ENCODE measurements at places on chromosomes 5 and 9.
A peak's percentile ranks its signal among the peaks of the same experiment; 100 is the strongest.

DNA sequence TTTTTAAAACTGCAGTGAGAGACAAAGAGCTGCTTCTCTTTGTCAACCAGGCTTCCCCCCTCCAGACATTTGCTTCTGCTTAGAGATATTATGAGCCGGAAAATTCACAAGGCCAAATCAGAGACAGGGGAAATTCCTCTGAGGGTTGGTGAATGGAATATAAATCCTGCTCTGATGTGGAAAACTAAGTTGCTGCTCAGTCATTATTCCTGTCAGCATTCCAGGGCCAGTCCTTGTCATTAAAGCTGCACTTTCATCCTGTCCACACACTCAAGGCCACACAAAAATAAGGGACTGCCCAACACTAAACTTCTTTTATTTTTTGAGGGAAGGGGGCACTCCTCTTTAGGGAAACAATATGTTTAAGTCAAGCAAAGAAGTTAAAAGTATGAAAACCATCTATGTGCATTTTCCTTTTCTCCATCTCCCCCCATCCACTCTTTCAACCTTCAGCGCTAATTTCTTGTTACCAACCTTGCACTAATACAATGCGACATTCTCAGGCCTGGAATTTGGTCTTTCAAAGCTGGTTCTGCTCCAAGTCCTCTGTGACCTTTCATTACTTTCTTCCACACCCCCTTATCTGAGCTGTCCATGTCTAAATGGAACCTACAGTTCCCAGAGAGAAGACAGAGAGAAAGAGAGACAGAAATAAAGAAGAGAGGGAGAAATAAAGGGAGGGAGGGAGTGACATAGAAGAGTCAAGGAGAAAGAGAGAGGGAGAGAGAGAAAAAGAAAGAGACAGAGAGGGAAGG is 118.9 kb upstream of the S1PR3 start:
- DNase-seq = no peak

DNA sequence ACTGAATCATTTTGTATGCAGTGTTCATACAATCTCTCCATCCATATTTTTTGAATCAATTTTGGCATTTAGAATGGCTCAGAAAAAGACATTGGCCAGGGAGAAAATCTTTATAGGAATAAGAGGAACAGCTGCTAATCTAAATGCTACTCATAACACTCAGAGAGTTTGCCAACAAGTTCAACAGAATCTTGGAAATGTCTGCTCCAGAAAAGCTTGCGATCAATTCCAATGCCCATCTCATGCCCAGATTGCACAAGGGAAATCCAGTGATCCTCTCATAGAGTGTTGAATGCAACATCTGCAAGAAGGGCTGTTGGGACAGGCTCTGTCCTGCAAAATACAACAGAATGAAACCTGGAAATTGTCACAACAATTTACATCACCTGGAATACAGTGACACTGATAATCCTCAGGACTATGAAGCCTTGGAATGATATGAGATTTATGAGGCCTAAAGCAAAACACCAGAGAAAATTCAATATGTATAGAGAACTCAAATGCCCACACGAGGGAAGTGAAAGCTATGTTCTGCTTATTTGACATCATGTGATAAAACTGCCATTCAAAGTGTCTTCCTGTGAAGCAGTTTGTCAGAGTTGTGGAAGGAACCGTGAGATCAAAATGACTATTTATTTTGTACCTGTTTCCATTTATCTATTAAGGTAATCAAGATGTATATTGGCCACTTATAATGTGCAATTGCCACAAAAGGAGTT is 190.1 kb downstream of the PARP8 start:
- no peak for DNase-seq

DNA sequence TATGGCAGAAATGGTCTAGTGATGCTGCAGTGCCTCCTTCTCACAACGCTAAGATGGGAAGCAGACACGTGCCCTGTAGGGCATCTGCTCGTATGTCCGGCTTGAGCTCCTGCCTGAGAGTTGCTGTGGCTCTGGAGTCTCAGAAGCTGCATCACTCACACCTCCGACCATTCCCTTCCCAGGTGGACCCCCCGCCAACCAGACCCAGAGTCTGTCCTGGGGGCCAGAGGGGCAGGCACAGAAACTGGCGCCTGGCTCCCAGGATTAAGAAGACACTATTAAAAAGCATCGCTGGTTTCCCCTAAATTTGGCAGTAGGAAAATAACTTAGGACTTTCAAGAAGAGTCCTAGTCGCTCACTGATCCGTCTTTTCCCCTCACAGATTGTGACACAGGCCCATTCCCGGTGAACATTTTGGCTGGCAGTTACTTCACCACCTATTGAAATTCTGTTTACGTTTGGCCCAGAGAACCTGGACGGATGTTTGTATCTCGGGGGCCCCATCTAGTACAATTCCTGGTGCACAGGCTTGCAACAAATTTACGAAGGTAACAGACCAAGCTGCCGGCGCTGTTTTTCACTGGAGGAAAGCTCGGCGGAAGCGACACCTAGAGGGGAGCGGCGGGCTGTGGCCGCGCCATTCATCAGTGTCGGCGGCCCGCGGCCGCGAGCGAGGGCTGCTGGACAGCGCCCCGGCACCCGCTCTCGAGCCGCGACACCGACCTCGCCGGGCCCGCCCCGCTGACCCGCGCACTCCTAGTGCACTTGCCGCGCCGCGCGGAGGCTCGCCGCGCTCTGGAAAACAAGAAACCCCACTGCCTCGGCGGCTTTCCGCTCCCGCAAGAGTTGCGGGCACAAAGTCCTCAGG is 1.6 kb downstream of the FSTL4 start:
- peak; percentile 18 for DNase-seq

- no peak for DNase-seq
Observed at GRCh38 chr9:32382565-32383320, 1.7 kb upstream of the ACO1 start.

- peak; percentile 42 for DNase-seq
Observed at GRCh38 chr5:146079695-146080373, 25.5 kb downstream of the PLAC8L1 start.
